ENCODE measurements at places on chromosomes 13 and 19.

DNA sequence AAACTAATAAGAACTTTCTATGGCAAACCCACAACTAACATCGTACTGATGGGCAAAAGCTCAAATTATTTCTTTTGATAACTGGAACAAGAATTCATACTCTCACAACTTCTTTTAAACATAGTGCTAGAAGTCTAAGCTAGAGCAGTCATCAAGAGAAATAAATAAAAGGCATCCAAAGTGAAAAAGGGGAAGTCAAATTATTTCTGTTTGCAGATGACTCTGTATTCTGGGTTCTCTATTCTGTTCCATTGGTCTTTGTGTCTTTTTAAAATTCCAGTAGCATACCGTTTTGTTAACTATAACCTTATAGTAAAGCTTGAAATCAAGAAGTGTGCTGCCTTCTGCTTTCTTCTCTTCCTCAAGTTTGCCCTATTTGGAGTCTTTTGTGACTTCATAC lies 1215.9 kb downstream of the UQCRFS1 start:
- DNase-seq: no peak

DNA sequence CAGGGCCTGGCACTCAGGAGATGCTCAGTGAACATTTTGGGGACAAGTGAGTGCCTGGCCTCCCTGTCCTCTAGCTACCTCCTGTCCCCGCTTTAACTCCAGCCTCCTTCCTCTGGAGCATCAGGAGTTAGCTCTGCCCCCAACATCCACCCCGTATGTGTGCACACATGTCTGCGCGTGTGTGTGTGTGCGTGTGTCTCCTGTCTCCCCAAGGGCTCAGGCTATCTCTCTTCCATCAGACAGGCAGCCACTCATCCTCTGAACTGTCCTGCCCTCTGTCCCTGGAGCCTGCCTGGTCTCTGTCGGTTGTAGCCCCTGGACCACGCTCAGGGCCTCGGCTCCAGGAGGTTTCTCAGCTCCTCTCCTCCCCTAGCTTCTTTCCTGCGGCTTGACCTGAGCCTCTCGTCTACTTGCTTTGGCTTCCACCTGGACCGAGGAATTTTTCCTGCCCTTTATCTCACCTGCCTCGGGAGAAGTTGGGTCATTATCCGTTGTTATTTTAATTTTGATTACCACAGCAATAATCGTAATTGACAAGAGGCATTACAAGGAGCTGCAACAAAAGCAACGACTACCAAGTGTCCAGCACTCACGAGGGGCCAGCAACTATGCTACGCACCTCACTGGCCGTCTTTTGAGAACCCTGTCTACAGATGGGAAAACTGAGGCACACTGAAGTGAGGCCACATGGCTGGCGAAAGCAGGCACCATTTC lies 32.0 kb upstream of the ASF1B start:
- DNase-seq: no peak

- no peak for DNase-seq
Measured at GRCh38 chr13:37627428-37627827, 28.9 kb upstream of the POSTN start.

GRCh38 chr19:40056505-40056904 lies 474 bp upstream of the ZNF780B start:
- no peak for DNase-seq

GRCh38 chr19:35388277-35389054 lies 17.6 kb downstream of the GPR42 start:
- DNase-seq: no peak

DNA sequence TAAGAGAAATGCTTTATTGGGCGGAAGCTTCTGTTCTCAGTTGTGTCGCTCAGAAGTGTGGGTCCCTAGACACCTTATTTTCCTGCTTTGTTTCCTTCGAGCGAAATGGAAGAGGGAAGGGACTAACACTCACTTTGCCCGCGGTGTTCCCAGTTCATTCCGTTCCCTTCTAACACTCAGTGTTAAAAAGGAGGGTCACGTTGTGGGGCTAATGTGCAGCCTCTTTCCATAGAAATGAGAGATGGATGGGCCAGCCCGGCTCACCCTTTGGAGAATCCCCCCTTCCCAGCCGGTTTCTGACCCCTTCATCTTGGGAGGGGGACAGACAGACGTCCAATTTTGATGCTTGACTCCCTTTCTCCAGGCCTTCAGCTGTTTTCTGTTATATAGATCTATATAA lies 2.3 kb downstream of the ATP11A start:
- DNase-seq: no peak

DNA sequence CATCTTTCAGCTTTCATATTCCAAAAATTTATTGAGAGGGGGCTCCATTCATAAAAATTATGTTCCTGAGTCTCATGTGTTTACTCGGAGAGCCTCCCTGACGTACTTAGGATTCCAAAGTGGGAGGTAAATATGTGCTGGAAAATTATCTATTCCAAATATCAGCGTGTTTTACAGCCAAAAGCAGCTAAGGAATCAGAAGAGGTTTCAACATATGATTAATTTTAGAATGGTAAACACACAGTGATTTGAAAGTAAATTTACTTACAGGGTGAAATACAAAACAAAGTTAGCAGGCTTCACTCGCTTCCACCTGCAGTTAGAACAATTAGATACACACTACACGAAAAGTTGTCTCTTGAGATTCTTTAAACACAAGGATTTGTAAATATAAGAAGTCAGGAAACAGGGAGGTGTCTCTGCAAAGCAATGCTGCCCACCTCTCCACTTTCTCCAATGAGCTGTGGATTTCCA lies 313.8 kb upstream of the NBEA start:
- DNase-seq: no peak

GRCh38 chr19:23095418-23095817 lies 21.4 kb upstream of the ZNF730 start:
- no peak for DNase-seq

DNA sequence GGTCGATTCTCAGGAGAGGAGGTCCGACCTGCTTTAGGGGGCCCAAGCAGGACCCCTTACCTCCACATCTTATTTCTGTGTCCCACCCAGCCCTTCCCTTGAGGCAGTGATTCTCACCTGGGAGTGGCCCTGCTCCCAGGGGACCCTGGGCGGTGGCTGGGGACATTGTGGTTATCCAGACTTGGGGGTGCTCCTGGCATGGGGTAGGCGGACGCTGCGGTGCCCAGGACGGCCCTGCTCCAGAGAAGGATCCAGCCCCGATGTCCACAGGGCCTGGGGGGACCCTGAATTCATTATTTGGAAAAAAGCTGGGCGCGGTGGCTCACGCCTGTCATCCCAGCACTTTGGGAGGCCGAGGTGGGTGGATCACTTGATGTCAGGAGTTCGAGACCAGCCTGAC lies 84.4 kb downstream of the GADD45B start:
- DNase-seq: no peak

DNA sequence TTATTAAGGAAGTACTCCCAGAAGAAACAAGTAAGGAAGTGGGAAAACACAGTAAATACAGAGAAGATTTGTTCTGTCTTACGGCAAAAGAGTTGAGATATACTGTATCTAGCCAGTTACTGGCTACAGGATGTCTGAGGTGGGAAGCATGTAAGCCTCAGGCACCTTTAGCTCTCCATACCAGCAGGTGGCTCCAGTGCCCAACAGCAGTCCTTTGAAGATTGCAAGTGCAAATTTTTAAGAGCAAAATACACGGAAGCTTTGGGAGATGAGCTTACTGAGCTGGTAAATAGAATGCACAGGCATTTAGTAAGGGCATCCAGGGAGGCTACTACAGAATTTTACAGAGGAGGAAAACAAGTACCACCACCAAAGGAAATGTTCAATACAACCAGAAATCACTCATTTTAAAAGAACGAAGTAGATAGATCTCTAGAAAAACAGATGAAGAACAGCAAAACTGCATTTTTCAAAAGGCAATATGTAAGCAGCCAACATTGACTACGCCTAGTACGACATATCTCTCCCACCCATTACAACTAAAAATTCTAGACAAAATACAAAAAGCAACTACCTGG lies 57.9 kb upstream of the VSTM2B start:
- no peak for DNase-seq

DNA sequence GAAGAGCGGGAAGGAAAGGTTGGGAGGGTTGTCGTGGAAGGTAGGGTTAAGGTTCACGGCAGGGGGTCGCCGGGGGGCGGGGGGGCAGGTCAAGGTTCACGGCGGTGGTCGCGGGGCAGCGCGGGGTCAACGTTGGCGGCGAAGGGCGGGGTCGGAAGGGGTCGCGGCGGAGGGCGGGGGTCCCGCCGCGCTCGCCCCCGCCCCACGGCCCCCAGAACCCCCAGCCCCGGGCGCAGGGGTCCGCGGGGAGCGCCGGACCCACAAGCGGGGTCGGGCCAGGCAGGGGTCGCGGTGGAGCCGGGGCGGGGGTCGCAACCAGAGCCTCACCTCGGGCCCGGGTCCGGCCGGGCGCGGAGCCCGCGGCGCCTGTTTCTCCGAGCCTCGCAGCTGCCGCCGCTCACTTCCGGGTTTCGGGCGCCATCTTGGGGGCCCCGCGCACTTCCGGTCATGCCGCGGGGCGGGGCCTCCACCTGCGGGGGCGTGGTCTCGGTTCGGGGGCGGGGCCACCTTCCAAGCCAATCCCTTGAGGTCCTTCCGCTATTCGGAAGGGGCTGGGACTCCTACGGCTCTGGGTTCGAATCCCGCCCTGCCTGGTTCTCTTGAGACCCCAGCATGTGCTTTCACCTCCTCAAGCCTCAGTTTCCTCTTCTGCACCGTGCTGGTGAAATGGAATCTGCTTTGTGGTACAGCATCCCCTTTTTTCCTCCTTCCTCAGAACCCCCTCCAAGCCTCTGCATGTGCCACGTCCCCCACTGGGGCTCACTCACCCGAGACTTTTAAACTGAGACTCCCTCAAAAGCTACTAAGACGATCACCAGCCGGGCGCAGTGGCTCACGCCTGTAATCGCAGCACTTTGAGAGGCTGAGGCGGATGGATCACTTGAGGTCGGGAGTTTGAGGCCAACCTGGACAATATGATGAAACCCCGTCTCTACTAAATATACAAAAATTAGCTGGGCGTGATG lies at the start of gene SBNO2:
Gene SBNO2 (minus strand): TSS at position 424 of the 965 bp plus-strand sequence. CDS start 19,992 bp downstream, outside the sequence.
- DNase-seq: no peak

GRCh38 chr13:45615501-45616101 lies at the start of gene ERICH6B:
ERICH6B (minus strand) TSS chr13:45615739; CDS start chr13:45597005, 18,734 bp downstream.
- no peak for DNase-seq

- no peak for DNase-seq
Measured at GRCh38 chr13:101584331-101584730, 131.9 kb downstream of the ITGBL1 start.

GRCh38 chr13:81230386-81230785 lies 889.5 kb upstream of the SPRY2 start:
- no peak for DNase-seq

DNA sequence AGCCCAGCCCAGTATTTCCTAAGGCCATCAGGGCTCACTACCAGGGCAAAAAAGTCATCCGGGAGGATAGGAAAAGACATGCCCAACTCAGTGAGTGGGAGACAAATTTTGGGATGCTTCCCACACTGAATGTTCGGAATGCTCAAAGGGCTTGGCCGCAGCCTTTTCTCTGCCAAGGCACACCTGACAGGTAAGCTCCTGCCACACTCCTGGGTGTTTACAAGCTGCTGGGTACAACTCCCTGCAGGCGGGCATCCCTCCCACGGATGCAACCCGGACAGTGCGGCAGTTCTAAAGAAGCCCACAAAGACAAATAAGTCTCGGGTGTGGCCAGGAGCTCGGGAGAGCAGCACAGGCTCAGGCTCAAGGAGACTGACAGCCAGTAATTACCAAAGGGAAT lies 28.1 kb downstream of the SLC7A1 start:
- DNase-seq: no peak

DNA sequence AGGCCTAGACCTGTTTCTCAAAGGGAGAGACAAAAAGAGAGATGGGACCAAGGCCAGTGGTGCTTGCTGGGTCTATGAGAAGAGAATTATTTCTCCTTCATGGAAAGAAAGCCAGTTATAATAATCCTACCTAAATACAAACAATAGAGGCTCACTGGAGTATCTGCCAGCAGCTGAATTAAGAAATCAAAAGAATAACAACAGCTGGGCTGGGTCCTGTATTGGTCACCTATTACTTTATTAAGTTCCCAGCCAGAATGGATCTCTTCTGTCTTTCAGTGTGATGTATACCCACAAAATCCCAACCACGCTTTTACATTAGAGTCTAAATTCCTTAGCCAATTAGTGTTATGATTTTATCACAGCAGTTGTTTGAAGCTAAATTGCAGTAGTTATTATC lies 297.8 kb upstream of the DACH1 start:
- DNase-seq: no peak

DNA sequence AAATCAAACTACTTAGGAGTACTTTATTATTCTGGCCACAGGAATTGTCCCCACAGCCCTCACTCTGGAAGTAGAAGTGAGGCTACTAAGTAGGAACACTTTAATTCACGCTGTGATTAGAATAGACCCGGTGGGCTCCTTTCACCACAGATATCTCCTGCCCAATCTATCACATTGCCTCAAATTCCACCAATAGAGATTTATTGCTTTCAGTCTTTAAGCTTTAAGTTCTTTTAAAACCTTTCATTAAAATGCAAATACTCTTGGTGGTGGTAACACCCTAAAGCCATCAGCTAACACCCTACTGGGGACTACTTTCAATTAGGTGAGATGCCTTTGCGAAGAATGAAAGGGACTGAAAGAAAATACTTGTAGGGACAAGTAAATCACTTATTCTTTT lies 181.9 kb downstream of the DACH1 start:
- DNase-seq: no peak

- DNase-seq: no peak
Measured at GRCh38 chr13:94764576-94765321, 52.4 kb upstream of the SOX21 start.

- no peak for DNase-seq
Measured at GRCh38 chr13:44365008-44365407, 8.6 kb upstream of the SERP2 start.

- no peak for DNase-seq
Measured at GRCh38 chr13:43134868-43135267, 111.5 kb downstream of the DNAJC15 start.

GRCh38 chr19:391726-392374 lies 17.1 kb downstream of the C2CD4C start:
- no peak for DNase-seq

DNA sequence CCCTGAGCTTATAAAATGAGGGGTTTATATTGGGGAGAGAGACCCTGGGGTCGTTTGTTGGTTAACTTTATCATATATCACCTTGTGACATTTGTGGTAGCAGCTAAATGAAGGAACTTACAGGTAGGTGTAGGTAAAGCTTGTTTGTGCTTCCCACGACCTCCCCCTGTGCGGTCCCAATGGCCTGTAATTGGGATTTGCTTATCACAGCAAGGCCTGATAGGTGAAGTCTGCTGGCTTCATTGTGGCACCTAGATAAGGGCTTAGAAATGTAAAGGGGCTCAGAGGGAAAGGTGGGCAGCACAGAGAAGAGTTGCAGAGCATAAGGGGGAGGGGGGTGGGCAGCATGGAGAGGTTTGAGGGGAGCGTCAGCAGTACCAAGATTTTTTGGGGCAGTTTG lies 35.5 kb upstream of the MLNR start:
- no peak for DNase-seq

- DNase-seq: no peak
Measured at GRCh38 chr19:40091205-40092129, 724 bp upstream of the ZNF780A start.

- DNase-seq: no peak
Measured at GRCh38 chr19:32877323-32877912, 7.9 kb upstream of the SLC7A9 start.

GRCh38 chr13:111954661-111955411 lies 112.1 kb upstream of the SOX1 start:
- DNase-seq: no peak

GRCh38 chr13:50130123-50130946 lies 115.1 kb downstream of the KCNRG start:
- DNase-seq: no peak
